Bone marrow (tissue), 2 donors: ENCODE measurements at places on chromosomes 5 and 9.

DNA sequence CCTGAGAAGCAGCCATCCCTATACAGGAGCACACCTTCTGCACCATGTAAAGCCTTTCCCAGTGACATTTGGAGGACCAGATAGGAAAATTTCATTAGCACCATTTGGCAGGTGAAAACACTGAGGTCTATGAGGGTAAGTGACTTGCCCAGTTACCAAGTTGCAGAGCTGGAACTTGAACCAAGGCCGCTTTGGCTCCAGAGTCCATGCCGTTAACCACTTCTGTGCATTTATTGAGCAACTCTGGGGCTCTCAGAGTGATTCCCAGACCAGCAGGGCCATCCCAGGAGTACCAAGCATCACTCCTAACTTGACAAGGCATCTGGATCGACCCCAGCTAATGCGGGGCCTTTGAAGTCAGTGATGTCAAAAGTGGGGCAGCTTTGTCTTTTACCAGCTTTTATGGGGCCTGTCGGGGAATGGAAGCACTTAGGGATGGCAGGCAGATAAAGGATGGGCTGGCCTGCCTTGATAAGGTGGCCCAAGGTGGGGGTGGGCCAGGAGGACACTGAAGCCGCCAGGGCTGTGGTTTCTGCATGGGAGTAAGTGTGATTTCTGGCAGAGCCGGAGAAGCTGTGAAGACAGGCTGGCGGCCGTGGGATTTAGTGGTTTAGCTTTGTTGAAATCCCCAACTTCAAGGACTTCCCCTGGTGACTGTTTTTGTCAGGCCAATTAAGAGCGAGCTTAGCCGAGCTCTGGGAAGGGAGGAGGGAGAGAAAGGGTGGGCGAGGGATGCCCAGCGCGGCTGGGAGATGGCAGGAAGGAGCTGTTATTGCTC lies 127.3 kb downstream of the MACROH2A1 start:
- DNase-seq = no peak

GRCh38 chr5:1930880-1931603 lies 48.3 kb upstream of the IRX4 start:
- no peak for DNase-seq

DNA sequence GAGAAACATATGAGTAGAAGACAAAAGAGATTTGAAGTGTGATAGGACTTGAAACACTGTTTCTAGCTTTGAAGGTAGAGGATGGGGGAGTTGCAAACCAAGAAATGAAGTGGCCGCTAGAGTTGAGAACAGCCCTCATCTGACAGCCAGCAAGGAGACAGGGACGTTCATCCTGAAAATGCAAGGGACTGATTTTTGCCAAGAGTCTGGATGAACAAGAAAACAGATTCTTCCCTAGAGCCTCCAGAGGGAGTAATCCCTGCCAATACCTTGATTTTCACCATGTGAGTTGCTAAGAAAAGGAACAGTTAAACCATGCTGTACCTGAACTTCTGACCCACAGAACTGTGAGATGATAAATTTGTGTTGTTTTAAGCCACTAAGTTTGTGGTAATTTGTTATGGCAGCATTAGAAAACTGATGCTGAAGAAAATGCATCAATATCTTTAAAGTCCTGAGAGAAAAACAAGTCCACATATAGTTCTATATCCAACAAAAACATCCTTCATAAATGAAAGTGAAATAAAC lies 154.0 kb upstream of the ADAMTSL1 start:
- DNase-seq = no peak

- DNase-seq = no peak
Observed at GRCh38 chr9:133955821-133956411, 36.2 kb downstream of the VAV2 start.

DNA sequence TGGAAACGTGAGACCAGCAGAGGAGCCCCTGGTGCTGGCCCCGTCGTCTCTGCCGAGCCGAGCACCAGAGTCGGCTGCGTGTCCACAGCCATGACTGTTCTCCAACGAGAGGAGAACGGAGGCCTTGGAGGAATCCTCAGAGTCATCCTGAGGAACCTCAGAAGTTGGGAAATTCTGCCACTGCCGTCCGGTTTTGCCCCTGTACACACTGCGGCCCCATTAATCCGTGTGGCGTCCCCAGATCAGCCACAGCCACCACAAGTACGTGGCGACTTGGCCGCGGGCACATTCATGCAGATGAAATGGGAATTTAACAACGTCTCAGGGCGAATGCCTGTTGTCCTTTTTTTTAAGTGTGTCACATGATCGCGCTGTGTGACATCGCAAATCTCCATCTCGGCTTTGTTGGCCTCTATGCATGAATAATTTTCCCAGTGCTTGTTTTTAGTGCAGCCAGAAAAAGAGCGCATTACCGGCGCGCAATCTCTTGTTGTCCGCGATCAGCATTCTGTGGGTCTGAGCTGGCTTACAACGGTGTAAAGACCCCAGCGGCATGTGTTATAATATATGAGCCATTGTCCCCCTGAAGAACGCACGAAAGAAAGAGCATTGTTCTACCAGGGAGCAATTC lies 323.0 kb upstream of the IRX4 start:
- DNase-seq = no peak

DNA sequence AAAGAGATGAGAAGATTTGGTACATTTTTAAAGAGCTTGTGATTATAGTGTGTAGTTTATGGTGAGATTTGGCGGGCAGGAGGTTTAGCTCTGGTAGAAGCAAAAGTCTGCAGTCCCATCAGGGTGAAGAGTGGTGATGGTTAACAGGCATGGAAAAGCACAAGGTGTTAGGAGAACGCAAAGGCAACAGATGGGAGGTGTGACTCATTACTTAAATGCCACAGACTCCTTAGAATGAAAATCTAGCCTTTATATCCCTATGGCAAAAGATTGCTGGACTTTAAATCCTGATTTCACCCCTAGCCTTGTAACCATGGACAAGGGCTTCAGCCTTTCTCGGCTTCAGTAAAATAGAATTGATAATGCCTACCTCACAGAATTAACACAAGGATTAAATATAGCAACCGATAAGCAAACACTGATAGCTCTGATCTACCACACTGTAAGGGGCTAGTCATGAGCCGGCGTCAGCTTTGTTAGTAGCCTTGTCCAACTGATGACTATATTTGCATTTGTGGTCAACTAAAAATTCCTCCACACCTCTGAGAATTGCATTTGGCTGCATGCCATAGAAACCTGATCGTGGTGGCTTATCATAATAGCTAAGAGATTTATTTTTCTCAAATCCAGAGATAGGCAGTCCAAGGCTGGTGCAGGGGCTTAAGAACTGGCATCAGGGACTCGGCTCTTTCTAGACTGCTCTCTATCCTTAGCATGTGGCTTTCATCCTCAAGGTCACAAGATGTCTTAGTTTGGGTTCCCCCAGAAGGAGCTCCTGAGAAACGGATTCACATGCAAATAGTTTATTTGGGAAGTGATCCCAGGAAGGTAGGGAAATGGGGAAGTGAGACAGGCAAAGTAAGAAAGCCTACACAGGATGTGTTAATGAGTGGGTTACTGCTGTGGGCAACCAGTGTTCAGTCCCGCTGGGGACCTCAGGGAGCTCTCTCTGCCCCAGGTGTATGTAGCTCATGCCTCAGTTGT lies 19.6 kb downstream of the MFAP3 start:
- no peak for DNase-seq

GRCh38 chr5:132094393-132095076 lies 20.9 kb downstream of the CSF2 start:
- no peak for DNase-seq

GRCh38 chr5:124121198-124121597 lies 609.2 kb downstream of the CSNK1G3 start:
- DNase-seq = no peak

DNA sequence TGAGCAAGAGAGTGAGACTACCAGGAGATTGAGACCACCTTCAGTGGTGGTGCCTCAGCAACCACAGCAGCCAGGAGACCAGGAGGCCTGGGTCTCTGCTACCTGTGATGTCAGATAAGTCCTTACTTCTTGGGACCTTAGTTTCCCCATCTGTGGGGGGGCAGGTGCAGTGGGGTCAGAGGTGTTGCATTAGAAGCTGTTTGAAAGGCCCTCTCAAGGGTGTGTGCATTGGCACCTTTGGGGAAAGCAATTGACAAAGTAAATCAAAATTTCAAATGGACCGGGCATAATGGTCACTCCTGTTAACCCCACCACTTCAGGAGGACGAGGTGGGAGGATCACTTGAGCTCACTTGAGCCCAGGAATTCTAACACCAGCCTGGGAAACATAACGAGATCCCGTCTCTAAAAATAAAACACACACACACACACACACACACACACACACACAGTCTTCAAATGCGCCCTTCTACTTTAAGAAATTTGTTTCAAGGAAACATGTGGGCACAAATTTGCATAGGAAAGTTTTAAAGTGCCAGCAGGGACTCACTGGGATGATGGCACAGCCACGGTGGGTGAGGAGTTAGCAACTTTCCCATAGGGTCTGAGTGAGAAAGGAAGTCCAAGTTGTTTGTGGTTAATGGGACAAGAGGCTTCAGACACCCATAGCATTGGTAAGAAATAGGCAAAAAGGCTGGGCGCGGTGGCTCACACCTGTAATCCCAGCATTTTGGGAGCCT lies 1.3 kb upstream of the AK1 start:
- no peak for DNase-seq

DNA sequence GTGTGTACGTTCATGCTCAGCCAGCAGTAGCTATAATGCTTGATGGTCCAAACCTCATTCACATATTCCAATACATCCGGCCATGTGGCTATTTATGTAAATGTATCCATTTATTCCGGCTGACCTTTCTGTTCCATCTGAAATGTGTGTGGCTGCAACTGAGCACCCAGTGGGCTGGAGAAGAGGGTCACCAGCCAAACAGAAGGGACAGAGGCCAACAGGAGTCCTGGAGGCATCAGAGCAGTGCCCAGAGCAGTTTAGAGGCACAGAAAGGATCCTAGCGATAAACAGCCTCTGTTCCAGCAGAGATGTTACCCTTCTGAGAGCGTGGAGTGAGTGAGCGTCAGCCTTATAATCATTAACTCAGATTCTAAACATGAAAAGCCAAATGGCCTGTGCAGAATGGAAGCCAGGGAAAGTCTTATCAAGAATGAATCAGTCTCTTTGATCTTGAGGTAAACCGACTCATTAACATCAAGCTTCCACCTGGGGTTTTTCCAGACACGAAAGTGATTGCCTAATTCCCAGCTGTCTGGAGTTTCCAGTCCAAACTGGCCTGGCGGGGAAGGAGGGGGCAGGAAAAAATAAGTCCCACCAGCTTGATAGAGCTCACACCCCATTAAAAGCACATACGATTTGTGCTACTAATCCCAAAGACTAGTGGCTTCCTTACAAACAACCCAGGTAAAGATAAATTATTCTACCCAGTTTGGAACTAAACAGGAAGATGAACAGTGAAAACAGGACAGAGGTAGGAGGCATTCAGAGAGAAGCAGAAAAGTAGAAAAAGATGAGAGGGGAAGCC lies 55.7 kb downstream of the SUSD1 start:
- no peak for DNase-seq

- DNase-seq = no peak
Observed at GRCh38 chr9:133677126-133678010, 41.2 kb downstream of the DBH start.

GRCh38 chr5:96584712-96585111 lies 77.5 kb upstream of the CAST start:
- DNase-seq = no peak

GRCh38 chr5:109102096-109102690 lies 307.6 kb downstream of the PJA2 start:
- DNase-seq = no peak
